ENCODE measurements at places on chromosomes 16 and 17. TPM values are rescaled to one million over a fixed set of nuclear protein-coding genes. Genes with fewer than 3 reads are reported as not detected.
A peak's percentile ranks its signal among the peaks of the same experiment; 100 is the strongest.

GRCh38 chr16:64478252-64478906, 643.5 kb downstream of the CDH11 start:
- peak; percentile 14 for DNase-seq

GRCh38 chr16:66521252-66521713, 28.6 kb downstream of the TK2 start:
- DNase-seq: no peak

- DNase-seq: no peak
These were observed 21.9 kb downstream of the KCNJ2 start for GRCh38 chr17:70190959-70191805.

GRCh38 chr16:3866703-3867431, 13.6 kb downstream of the CREBBP start:
- no peak for DNase-seq

DNA sequence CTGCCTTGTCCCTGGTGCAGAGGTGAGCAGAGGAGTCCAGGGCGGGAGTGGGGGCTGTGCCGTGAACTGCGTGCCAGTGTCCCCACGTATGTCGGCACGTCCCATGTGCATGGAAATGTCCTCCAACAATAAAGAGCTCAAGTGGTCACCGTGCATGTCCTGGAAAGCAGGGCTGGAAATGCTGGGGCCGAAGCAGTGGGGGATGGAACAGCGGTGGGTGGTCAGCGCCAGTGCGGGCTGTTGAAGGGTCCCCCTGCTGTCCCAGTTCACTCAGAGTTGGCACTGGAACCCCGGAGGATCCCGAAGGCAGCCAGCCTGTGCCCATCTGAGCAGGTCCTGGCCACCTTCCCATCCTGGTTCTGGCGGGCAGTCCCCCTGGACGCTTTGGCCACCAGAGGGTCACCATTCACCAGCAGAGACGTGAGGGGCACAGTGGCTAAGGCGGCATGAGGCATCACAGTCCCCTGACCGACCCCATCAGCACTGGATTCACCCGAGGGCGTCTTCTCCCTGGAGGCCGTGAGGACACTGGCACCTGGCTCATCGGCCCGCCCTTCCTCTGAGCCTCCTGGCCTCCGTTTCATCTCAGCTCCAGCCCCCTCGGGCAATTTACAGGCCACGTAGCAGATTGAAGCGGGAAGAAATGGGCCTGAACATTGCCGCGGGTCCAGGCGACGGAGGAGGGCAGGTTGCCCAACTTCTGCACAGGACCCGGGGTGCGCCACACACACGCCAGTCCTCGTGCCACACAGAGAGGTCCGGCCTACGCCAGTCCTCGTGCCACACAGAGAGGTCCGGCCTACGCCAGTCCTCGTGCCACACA, 10.1 kb downstream of the GCGR start:
- no peak for DNase-seq

GRCh38 chr17:48548523-48549280, 3.8 kb upstream of the HOXB2 start:
- DNase-seq: no peak

HEATR9 gene
- not detected for total RNA-seq

All from cardiac muscle cell (in vitro differentiated cells and primary cell).